Activated T-helper 17 cell treated with anti-CD3 and anti-CD28 coated beads, Interleukin-2, amount 50 U/mL, for 72 hours (primary cell): ENCODE measurements at places on chromosomes 16 and 17. TPM values are rescaled to one million over a fixed set of nuclear protein-coding genes. Genes with fewer than 3 reads are reported as not detected.

DNA sequence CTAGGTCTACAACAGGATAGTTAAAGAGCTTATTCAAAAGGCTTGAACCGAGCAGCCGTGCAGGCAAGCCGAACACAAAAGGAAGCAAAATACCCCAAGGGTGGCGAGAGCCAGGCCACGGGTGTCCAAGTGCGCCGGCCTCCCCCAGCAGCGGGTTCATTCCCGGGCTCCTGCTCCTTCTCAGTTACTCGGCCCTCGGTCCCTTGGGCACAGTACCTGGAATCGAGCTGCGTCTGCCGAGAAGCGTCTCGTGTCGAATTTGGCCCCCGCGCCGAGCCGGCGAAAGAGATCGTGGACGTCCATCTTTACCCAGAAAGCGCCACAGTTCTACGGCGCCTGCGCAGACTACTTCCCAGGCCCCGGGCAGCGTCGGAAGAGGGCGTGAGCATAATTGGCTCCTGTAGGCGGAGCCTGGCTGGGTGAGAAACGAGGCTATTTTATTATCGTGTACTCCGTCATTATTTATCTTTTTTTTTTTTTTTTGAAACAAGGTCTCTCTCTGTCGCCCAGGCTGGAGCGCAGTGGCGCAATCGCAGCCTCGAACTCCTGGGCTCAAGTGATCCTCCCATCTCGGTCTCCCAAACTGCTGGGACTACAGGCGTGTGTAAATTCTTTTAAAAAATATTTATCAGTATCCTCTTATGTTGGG lies at the start of gene DDX52:
DDX52 (minus strand) TSS at position 329 of the 649 bp plus-strand sequence; CDS start at position 303, 26 bp downstream.
- ATAC-seq: peak; percentile 99

DNA sequence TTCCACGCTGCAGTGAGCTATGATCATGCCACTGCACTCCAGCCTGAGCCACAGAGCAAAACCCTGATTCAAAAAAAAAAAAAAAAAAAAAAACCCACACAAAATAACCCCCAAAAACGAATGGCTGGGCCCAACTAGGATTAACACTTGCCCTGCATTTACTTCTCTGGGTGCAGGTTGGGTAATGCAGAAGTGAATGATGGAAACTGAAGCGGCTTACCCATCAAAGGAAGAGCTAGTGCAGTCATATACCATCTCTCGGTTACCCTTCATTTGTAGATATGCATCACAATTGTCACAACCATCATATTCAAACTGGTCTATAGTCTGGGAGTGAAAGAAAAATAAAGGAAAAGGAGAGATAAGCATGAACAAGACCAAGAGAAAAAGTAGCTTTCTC lies 819 bp downstream of the SUPT4H1 start:
- ATAC-seq: peak; percentile 13

DNA sequence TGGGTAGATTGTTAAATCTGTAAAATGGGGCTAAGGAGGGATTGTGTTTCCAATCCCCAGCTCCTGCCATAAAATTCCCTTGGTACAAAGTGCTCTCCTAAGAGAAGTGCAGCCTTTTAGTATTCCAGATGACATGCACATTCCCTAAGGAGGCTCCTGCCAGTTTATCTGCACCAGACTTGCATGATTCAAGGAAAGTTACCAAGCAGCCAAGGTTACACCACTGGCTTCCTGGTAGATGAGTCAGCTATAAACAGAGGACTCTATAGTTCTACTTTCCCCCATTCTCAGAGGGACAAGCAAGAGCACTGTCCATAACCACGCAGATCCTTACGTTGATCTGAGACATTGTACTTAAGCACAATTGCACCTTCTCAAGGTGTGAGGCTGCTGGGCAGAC lies 1.9 kb downstream of the CALB2 start:
- ATAC-seq: no peak

DNA sequence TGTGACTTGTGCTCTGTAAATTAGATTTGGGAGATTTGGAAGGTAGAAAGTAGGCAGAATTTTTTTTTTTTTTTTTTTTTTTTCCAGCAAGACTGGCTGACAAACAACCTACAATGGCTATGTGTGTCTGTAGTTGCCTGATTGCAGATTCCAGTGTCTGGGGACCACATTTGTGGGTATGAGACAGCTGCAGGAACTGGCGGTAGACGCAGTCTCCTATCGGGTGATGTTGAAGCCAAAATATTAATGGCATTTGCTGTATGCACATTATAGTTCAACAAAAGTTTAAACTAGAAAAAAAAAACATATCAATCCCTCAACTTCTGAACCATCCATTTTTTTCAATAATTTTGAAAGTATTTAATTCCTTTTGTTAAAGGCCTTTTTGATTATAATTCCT lies 665.2 kb downstream of the TOX3 start:
- no peak for ATAC-seq

GRCh38 chr17:5544115-5544514 lies 40.2 kb downstream of the NLRP1 start:
- no peak for ATAC-seq

DNA sequence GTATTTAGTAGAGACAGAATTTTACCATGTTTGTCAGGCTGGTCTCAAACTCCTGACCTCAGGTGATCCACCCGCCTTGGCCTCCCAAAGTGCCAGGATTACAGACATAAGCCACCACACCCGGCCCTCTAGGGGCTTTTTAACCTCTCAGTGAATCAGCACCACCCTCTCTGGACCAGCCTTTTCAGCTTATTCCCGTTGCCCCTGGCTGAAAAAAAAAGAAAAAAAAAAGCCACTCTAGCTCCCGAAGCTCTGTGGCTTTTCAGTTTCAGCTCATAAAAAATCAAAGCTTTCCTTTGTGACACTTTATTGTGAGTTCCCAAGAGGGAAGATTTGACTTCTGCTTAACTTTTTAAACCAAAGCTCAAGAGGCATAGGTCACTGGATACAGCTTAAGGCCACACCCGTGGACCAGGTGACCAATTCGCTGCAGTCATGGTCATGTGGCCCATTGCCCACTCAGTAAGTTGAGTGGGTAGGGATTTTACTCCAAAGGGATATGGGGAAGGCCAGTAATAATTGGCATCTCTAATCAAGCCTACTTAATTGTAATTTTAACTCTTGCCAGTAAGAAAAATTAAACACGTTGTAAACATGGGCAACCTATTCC lies 46.6 kb upstream of the MED13 start:
- no peak for ATAC-seq

GRCh38 chr17:73137376-73137775 lies 27.4 kb upstream of the SSTR2 start:
- no peak for ATAC-seq

DNA sequence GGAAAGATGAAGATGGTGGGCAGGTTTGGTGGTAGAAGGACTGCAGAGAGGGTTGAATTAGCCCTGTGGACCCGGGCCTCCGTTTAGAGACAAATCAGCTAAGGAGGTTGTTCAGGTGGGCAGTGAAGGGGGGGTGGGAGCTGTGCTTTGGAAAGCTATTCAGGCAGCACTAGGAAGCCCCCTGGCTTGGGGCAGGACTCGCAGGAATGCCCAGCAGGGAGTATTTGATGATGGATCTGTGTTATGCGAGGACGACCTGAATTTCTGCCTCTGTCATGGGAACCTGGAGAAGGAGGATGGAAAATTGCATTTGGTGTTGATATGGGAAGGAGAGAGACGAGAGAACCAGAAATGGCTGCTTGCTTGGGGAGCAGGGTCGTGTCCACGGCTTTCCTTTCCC lies 3.5 kb downstream of the SPDYE4 start:
- no peak for ATAC-seq

GRCh38 chr16:22217890-22218730 lies 12.0 kb downstream of the EEF2K start:
- peak; percentile 85 for ATAC-seq

DNA sequence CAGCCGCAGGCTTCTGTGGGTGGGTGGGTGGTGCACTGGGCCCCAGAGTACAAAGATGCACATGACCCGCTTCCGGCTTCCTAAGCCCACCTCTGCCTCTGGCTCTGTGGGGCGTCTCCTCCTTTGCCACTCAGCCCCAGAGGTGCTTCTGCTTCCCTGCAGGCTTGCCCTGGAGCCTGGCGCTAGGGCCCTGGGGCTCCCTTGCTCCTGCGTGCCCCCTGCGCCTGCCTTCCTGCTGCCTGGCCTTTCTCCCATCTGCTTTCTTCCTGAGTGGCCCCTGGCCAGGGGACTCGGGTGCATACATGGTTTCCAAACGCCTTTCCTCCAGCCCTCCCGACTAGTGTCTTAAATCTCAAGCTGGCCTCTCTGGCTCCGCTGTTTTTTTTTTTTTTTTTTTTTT lies 3.4 kb downstream of the WWOX start:
- no peak for ATAC-seq

- ATAC-seq: no peak
Measured at GRCh38 chr17:4936436-4936835, 3.4 kb downstream of the SLC25A11 start.

GRCh38 chr17:49715216-49715615 lies 7.5 kb upstream of the SLC35B1 start:
- peak; percentile 76 for ATAC-seq

DNA sequence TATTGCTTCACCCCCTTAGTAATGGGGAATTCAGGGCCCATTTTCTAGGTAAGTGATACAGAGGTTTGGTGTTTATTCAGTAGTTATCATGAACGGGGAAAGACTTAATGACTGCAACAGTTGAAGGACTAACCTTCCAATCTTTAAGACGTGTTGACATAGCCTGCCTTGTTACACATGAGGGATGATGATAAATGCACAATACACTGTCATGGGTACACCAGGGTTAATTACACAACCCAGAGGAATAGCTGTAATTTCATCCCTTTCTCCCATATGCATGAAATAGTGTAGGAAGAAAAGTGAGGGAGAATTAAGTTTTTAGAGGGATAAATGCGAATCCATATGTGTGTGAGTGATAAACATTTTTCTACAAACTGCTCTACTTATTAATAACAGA lies 10.7 kb downstream of the MYH4 start:
- no peak for ATAC-seq

GRCh38 chr16:65658349-65658748 lies 536.5 kb upstream of the CDH11 start:
- no peak for ATAC-seq

- ATAC-seq: no peak
Measured at GRCh38 chr16:67441271-67441753, 10.4 kb downstream of the HSD11B2 start.

- no peak for ATAC-seq
Measured at GRCh38 chr16:56747486-56748045, 17.6 kb downstream of the NUP93 start.

- no peak for ATAC-seq
Measured at GRCh38 chr17:4858068-4858881, 25.1 kb downstream of the MINK1 start.

DNA sequence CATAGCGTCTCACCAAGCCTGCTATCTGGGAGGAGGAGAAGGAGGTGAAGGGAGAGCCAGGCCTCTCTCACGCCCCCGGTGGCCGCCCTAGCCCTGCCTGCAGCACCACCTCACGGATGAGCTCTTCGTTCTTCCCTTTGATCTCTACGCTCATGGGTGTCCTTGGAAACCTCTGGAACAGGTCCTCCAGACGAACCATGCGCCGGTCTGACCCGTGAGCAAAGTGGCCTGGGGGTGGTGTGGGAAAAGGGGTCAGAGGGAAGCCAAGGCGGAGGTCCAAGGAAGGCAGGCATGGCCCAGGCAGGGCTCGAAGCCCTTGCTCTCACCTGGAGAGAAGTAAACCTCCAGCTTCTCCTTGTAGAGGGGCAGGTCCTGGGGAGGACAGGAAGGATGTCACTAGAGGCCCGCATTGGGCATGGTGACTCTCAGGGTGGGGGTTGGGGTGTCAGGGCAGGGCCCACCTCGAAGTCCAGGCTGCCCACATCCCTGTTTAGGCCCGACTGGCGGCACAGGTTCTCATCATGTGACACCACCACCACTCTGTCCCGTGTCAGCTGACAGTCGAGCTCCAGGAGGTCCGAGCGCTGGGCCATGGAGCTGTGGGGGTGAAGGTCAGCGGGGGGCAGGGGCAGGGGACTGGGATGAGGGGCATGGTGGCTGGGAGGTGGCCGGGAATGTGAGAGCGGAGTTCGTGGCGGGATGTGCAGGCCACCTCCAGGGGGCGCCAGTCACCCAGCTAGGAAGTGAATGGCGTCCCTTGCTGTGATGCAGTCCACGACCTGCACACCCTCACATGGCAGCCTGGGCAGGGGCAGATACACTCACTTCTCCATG lies 923 bp downstream of the GDPD3 start:
- peak; percentile 80 for ATAC-seq

DNA sequence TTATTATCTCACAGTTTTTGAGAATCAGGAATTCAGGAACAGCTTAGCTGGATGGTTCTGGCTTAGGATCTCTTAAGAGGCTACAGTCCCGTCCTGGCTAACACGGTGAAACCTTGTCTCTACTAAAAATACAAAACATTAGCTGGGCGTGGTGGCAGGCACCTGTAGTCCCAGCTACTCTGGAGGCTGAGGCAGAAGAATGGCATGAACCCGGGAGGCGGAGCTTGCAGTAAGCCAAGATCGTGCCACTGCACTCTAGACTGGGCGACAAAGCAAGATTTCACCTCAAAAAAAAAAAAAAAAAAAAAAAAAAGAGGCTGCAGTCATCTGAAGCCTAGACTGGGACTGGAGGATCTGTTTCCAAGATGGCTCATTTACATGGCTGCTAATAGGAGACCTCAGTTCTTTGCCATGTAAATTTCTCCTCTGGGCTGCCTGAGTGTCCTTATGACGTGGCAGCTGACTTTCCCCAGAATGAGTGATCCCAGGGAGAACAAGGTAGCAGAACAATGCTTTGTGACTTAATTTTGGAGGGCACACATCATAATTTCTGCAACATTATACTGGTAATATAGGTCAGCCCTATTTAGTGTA lies 95.8 kb upstream of the CORO6 start:
- peak; percentile 10 for ATAC-seq

DNA sequence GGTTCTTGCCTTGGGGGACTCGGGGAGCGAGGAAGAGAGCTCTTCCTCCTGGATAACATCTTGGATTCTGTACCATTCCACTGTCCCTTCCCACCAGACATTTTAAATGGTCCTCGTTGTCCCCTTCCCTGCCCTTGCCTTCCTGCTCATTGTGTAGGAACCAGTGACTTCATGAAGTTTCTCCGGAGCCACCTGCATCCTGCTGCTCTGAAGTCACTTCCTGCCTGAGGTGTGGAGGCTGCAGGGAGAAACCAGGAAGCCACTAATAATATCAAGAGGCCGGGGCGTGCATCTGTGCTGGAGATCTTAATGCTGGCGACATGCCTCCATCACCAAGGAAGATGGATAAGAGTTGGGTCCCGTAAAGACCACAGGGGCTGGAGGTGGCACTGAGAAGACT lies 6.2 kb upstream of the SLC16A13 start:
- ATAC-seq: peak; percentile 98

CHST6 gene
- not detected for total RNA-seq

SOST gene
- not detected for total RNA-seq

C16orf74 gene
- not detected for total RNA-seq

SAT2 gene
- 62.7 TPM for total RNA-seq

CACNG5 gene
- total RNA-seq: not detected

PRKCB gene
- total RNA-seq: 76.0 TPM

C16orf86 gene
- 1.8 TPM for total RNA-seq
